ENCODE measurements at places on chromosomes 7 and 10.

GRCh38 chr10:26914898-26915297, 54.1 kb upstream of the ABI1 start:
- no peak overlapping the region for H3K27ac ChIP-seq
- H3K36me3 ChIP-seq: no peaks in the 10 kb centered on the region
- peaks cover 7% of the 10 kb centered on the region for H3K27me3 ChIP-seq
- H3K4me1 ChIP-seq: peaks cover 13% of the 10 kb centered on the region

GRCh38 chr7:158541346-158542010, 46.1 kb downstream of the PTPRN2 start:
- no peaks in the 10 kb centered on the region for H3K36me3 ChIP-seq
- no peak overlapping the region for H3K27ac ChIP-seq
- peak overlapping the region; percentile 26 for H3K4me3 ChIP-seq
- peak; percentile 59 for DNase-seq

GRCh38 chr10:11563936-11564335, 47.5 kb downstream of the USP6NL start:
- DNase-seq: no peak
- no peak overlapping the region for H3K4me3 ChIP-seq
- H3K27ac ChIP-seq: no peak overlapping the region
- H3K27me3 ChIP-seq: no peaks in the 10 kb centered on the region
- peaks cover 44% of the 10 kb centered on the region for H3K4me1 ChIP-seq

DNA sequence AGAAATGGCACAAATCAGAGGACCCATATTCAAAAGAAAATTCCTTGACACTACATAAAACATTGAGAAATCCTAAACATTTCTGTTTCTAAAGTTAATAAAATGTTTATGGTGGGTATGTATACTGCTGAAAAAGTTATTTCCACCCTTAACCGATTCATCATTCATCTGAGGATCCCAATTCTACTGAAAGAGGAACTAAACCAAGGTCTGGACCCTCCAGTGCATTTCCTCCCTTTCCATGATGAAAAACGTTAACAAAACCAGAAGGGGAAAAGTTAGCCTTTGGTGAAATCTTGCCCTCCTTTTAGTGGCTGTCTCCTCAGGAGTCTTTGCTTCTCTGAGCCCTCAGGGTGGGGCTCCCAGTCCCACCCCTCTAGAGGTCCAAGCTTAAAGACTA, 144.5 kb upstream of the ASAH2 start:
- H3K4me3 ChIP-seq: peak overlapping the region; percentile 45
- peaks cover 16% of the 10 kb centered on the region for H3K36me3 ChIP-seq
- no peak overlapping the region for H3K27ac ChIP-seq
- H3K27me3 ChIP-seq: no peaks in the 10 kb centered on the region

- H3K27ac ChIP-seq: no peak overlapping the region
- no peak for DNase-seq
- peaks cover 11% of the 10 kb centered on the region for H3K4me1 ChIP-seq
- peaks cover 50% of the 10 kb centered on the region for H3K27me3 ChIP-seq
- H3K36me3 ChIP-seq: no peaks in the 10 kb centered on the region
Measured at GRCh38 chr10:14403881-14404623, 73.3 kb upstream of the FRMD4A start.

GRCh38 chr7:133479456-133480065, 226.7 kb downstream of the EXOC4 start:
- H3K4me3 ChIP-seq: no peak overlapping the region
- peaks cover 44% of the 10 kb centered on the region for H3K36me3 ChIP-seq
- no peak overlapping the region for H3K27ac ChIP-seq
- H3K27me3 ChIP-seq: no peaks in the 10 kb centered on the region

DNA sequence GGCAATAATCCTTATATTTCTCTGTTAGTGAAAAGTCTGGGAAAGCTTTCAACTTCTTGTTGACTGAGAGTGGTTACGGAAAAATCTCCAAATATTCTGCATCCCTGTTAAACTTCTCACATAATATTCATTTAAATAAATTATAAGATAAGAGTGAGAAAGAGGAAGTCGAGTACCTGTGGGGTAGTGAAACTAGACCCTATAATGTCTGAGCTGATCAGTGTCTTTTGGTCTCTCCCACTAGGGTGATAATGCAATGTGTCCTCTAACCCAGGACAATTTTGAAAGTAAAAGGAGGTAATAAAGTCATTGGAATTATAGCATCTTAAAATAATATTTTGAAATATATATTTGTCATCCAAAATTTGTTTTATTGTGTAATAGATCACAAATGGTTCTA, 2.1 kb upstream of the AGR3 start:
- H3K27ac ChIP-seq: no peak overlapping the region
- no peaks in the 10 kb centered on the region for H3K4me1 ChIP-seq
- H3K36me3 ChIP-seq: no peaks in the 10 kb centered on the region
- H3K4me3 ChIP-seq: no peak overlapping the region
- DNase-seq: no peak

Data from stimulated activated naive B cell treated with anti-CD40 and anti-IgM and Interleukin-4, amounts not matched to agents 10 μg/mL and 1 μg/mL and 100 μg/mL, for 72 hours (primary cell).